ENCODE measurements at places on chromosomes 12 and 14.

GRCh38 chr12:57196439-57196838 lies 20.2 kb upstream of the NXPH4 start:
- no peak for DNase-seq

DNA sequence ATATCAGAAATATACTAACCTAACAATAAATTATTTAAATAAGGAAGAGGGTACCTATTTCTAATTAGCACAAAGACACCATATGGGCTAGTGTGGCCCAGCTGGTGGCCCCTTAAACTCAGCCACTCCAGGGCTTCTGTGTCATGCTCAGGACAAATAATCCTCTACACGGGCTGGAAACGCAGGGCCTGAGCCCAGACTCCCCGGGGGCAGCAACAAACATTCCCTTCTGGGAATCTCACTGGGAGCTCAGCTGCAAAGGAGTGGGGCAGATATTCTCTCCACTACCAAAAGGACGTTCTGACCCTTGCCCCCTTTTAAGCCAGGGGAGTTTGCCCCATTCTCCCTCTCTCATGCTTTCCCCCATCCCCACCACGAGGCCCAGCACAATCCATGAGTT lies 43.7 kb upstream of the ELK3 start:
- no peak for DNase-seq

DNA sequence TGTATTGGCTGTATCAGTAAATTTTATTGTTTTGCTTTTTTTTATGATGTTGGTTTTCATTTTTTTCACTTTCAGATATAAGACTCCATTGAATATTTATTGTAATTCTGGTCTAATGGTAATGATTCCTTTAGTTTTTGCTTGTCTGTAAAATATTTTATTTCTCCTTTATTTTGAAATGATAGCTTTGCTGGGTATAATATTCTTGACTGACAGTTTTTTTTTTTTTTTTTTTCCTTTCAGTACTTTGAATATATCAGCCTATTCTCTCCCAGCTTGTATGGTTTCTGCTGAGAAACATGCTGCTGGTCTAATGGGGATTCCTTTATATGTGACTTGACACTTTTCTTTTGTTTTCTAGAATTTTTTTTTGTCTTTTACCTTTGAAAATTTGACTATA lies 195.1 kb upstream of the SLC38A2 start:
- DNase-seq = no peak

- DNase-seq = no peak
Observed at GRCh38 chr12:33763331-33763730, 259.0 kb upstream of the ALG10 start.

DNA sequence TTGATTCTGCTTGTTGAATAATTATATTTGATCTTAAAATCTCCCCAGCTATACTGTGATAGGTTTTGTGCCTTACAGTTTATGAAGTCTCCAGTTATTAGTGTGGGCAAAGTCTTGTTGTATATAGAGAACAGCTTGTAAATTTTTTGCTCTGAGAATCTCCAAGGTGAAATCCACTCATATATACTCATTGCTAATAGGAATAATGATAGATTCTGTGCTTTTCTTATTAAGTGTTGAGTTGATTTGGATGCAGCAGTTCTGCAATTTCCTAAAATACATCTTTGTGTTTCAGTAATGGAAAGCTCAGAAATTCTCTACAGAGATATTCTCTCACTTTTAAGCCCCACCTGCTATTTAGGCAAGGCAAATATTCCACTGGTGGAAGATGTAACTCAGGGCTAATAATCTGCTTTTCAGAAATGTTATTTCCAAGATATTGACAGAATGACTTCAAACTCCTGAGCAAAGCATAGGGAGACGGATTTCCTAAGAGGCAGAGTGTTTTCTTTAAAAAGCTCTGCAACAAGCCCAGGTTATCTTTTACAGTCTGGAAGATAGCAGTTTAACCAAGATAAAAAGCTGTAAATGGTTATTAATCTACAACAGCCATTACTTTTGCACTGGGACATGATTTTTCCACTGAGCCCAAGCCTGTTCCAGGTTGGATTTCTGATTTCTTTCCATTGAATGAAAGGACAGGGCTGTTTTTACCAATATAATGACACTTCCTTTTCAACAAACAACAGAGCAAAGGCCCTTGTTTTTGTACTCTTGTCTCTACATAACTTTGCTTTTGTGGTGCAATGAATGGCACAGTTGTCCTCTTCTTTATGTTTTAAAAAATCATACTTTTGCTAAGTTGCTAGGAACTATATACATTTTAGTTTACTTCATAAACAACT lies 239.9 kb upstream of the ATP2B1 start:
- DNase-seq = no peak

- DNase-seq = no peak
Observed at GRCh38 chr12:59675461-59675860, 79.6 kb downstream of the SLC16A7 start.

DNA sequence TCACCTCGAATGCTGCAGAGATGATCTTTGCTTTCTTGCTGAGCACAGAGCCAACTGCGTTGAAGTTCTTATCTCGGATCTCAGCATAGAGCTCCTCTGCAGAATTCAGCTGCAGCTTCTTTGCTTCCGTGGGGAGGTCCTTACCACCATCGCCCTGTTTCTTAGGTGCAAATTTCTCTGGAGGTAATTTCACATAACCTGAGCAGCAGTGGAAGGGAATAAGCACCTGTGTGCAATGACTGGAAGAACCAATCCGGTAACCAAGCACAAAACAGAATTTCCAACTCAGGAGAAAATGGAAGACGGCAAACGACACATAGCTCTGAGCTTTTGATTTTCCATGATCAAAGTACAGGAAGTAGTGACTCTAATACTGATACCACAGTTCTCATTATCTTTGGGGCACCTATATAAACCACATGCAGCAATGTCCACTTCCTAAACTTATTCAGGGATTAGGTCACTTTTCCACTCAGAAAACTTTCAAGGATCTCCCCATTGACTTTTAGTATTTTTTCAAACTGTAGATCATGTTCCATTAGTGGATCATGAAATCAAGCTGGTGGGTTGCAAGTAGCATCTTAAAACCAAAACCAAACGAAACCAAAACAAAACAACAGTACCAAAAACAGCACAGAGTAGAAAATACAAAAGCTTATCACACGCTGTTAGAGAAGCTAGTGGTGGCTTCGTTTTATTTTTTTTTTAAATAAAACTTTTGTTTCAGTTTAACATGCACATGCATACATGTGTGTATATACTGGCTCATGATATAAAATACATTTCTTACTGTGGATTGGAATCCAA lies 18.9 kb upstream of the DIABLO start:
- no peak for DNase-seq

DNA sequence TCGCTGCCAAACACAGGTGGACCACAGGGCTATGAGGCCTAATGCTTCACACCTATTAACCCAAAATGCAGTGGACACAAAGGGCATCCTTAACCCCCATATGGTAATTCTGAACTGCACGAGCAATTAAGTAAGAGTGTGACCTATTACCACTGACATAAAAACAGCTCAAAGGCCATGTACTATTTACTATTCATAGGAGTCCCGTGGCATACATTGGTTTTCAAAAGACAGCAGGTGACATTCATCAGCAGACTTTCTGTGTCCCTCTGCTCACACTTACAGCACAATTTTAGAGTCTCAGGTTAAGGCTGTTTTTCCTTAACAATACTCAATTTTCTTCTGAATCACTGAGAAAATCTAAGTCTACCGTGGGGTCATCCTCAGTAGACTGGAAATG lies 23.1 kb upstream of the TMCC3 start:
- no peak for DNase-seq

- no peak for DNase-seq
Observed at GRCh38 chr14:100823413-100824080, 2.4 kb upstream of the MEG3 start.

DNA sequence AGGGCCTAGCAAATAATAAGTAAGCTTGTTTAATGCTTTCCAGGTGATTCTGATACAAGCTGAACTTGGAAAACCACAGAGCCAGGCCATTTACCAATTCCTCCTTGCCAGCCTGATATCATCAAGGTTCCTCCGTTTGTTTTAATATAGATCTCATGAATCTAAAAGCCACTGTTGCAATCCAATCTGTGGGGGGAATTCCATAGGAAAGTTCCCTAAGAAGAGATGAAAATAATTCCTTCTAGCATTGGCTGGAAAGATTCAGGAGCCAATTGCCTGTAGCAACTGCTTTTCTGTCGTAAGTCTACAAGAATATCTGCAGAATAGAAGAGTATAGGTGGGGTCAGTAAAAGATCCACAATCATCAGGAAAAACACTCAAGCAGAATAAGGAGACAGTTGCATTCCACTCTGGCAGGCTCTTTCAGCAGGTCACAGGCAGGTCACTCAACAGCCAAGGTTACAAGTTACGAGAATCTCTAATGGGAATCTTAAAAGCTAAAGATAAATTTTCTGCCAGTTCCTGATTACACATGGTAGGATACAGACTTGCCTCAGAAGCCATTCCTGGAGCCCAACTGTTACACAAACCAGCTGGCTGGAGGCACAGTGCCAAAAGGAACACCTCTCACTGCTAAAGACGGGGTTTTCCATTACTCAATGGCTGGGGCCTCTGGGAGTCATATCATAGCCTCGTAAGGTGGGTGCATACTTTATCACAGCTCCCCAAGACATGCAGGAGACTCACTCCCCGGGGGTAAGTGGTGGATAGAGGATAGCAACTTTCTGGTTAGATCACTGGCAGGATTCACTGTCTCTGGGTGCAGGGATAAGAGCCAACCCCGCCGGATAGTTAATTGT lies 43.6 kb downstream of the FGD6 start:
- DNase-seq = no peak

- DNase-seq = no peak
Observed at GRCh38 chr12:3655328-3655900, 97.5 kb downstream of the CRACR2A start.

- no peak for DNase-seq
Observed at GRCh38 chr12:110004598-110004997, 5.4 kb downstream of the ANKRD13A start.

GRCh38 chr12:49369411-49370145 lies 2.3 kb downstream of the SPATS2 start:
- no peak for DNase-seq

GRCh38 chr14:75011356-75011994 lies 8.8 kb downstream of the EIF2B2 start:
- no peak for DNase-seq

GRCh38 chr12:123998991-123999359 lies 26.0 kb downstream of the ZNF664 start:
- no peak for DNase-seq

GRCh38 chr12:9811621-9812020 lies 15.7 kb upstream of the KLRF1 start:
- no peak for DNase-seq

DNA sequence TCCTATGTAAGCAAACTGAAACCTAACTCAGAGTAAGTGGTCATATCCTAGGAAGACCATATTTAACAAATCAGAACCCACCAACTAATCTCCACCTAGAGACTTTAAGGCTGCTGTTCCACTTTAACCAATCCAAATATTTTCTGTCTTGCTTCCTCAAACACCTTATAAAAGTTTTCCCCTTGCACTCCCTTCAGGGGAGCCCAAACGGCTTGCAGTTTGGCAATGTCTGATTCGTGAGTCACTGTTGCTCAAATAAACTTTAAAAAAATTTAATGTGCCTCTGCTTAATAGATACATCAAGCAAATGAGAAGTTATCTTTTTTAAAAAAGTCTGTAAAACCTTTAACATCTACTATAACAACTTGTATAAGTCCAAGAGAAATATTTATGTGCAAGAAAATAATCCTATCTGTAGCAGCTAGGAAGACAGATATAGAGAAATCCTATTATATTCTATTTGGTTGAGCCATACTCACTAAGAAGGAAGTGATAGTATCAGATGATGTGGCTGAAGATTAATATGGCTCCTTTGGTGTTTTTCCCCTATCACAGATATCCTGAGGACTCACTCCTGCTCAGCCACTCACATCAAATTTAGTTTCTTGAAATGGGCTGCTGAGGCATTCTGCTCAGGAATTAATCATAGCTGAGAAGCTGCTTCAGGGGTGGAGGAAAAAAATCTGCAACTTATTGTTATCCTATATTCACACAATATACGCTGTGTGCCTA lies 65.1 kb upstream of the DUSP6 start:
- DNase-seq = no peak

DNA sequence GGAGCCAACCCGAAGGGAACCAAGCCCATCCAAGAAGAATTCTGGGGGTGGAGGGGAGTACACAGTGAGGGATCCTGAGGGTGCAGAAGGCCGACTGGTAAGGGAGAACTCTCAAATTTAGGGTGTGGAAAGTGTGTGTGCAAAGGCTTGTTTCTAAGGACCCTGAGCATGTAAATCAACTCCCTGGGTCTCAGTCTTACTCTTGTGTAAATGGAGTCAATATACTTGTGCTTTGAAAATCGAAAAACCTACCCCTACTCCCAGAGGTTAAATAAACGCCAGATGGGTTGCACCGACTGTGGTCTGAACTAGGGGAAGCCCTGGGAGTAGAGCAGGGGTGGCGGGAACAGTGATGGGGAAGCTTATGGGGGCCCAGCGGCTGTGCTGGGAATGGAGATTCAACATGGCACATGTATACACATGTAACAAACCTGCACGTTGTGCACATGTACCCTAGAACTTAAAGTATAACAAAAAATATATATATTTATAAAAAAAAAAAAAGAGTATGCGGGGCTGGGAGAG lies 6.0 kb downstream of the B4GALNT1 start:
- no peak for DNase-seq

- DNase-seq = no peak
Observed at GRCh38 chr14:75249251-75249957, 29.2 kb upstream of the FOS start.

DNA sequence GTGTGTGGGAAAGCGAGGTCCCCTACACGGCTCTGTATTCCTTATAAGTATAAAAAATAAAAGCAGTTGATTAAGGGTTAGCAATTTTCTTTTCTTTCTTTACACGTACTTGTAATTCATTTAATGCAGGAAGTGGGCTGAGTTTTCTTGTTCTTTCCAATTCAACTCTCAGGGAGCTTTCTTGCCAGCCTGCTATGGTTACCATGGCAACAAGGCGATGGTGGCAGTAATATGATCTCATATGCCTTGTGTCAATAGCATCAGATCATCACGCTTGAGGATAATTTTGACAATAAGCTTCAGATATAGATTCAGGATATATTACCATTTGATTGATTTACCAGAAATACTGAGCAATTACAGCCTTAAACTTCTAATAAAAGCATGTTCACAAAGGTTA lies 466.5 kb downstream of the APAF1 start:
- no peak for DNase-seq

GRCh38 chr14:49989966-49990365 lies 97.1 kb downstream of the ARF6 start:
- DNase-seq = no peak

GRCh38 chr12:85747941-85748495 lies 88.2 kb downstream of the RASSF9 start:
- no peak for DNase-seq

DNA sequence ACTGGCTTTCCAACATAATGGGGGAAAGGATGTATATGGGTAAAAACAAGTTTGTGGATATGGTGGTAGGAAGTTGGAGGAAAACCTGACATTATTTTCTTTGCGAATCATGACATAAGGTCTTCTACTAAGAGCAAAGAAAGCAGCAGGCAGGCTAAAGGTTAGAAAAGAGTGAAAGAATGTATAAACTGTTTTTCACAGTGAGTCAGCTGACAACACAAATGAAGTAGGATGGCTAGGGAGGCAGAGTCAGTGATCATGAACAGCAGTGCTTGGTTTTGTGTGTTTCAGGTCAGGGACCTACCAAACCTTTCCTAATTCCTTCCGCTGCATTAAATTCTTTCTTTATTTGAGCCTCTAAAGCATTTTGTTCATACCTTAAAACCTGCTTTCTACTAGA lies 46.3 kb upstream of the CATSPERB start:
- no peak for DNase-seq

GRCh38 chr12:130423991-130424857 lies 86.5 kb downstream of the PIWIL1 start:
- no peak for DNase-seq
